ENCODE measurements at places on chromosomes 2 and 18. TPM values are rescaled to one million over a fixed set of nuclear protein-coding genes. Genes with fewer than 3 reads are reported as not detected.
A peak's percentile ranks its signal among the peaks of the same experiment; 100 is the strongest.

LTBP1 gene
- 23.8 TPM for total RNA-seq

CCDC85A gene
- total RNA-seq: not detected

ZNF514 gene
- 13.3 TPM for total RNA-seq

TUBA3D gene
- total RNA-seq: 0.21 TPM

ABHD1 gene
- 0.50 TPM for total RNA-seq

UGT1A10 gene
- not detected for total RNA-seq

RPRM gene
- 16.2 TPM for total RNA-seq

RAB27B gene
- total RNA-seq: 0.60 TPM

SERPINB10 gene
- total RNA-seq: not detected

IL1F10 gene
- not detected for total RNA-seq

TANC1 gene
- 7.8 TPM for total RNA-seq

EPB41L5 gene
- 32.3 TPM for total RNA-seq

FAM110C gene
- 13.2 TPM for total RNA-seq

DNA sequence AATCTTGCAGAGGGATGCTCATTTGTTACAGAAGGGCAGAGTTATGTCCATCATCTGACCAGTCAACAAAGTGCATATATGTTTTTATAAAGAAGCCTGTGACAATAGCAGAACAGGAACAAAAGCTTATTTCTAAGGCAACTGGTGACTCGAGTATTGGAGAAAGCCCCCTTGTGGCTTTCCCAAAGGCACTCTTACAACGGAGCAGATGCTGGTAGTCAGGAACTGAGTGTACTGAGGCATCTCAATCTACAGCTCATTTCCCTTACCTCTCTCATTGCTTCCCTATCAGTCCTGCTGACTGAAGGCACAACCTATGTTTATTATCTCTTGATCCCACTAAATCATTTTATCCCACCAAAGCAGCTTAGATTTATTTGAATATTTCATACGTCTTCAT lies 557.1 kb upstream of the CHAC2 start:
- DNase-seq: no peak

DNA sequence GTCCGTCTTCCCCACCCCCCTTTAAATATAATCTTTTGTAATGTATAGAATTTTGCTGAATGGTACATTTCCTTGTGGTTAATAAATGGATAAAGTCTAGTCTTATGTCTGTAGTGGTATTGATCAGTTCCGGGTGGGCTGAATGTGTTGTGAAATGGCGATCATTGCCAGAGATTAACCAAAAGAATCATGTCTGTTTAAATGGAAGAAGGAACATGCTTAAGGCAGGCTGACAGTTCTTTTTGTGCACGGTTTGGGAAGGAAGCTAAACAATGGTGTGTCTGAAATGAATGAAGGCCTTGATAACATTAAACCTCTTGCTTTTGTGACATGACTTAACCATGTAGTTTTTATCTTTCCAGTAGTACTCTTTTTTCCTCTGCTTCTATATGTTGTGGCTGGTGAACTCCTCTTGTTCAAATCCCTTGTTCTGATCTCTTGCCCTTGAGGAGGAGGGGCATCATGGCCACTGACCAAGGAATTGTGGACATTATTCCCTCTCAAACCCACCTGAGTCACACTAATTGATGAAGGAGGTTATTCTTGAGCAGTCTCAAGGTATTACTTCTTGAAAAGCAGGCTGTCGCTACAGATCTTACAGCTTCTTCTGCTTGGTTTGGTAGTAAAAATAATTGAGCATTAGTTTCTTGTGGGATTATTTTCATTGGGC lies 1.7 kb downstream of the ACVR2A start:
- DNase-seq: no peak

GRCh38 chr18:58186258-58186948 lies 142.4 kb downstream of the NEDD4L start:
- DNase-seq: peak; percentile 37

DNA sequence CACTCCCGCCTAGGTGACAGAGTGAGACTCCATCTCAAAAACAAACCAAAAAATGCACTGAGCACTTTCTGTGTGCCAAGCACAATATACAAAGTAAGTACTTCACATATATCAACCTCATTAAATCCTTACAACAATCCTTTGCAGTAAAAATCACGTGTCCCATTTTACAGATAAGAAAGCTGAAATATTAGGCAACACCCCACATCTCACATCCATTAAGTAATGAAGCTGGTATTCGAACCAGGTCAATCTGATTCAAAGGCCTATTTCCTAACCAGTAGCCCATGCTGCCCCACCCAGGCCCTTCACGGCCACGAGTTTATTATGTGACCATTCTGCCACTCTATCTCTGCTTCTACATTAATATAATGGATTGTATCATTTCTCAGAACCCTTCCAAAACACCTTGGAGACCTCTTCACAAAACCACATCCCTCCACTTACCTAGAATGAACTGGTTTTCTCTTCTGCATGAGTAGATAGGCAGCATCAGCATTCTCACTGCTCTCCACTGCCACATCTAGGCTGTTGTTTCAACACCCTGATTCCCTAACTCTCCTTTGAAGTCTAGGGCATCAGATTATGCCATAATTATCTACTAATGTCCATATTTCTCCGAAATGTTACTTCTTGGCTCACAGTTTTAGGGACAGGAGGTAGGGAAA lies 3.1 kb upstream of the EXOC6B start:
- no peak for DNase-seq

GRCh38 chr2:206846981-206847834 lies 81.8 kb downstream of the FASTKD2 start:
- no peak for DNase-seq

DNA sequence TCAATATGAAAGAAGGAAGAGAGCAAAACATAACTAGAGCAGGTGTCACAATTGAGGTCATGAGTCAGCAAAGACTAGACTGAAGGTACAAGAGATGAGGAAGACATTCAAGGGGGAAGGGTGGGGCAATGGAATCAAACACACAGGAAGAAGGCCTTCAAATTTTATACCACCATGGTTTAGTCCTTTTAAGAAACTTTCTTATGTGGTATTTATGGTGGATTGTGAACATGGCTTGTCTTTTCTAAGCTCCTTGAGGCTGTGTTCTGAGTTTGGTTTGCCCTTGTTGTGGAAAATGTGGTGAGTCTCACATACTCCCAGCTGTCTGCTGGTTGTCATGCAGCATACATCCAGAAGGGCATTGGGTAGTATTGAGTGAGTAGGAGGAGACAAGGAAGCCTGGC lies 62.1 kb downstream of the NABP1 start:
- no peak for DNase-seq

- DNase-seq: no peak
Observed at GRCh38 chr2:238102865-238103264, 2.7 kb downstream of the ESPNL start.

DNA sequence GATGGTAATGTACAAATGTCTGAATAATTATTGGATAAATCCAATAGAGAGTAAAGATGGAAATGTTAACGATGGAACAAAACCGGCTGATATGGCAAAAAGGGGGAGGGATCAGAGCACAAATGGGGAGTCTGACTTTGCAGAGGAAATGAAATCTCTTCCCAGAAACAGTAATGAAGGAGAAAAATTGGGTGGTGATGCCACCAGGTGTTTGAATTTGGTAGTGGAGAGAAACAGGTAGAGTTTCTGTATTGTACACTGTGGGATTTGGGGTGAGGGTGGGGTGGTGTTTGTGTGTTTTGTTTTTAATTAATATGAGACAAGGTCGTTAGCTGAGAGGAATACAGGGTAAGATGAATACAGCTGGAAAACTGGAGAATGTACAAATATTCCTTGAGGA lies 20.4 kb upstream of the XDH start:
- DNase-seq: no peak

DNA sequence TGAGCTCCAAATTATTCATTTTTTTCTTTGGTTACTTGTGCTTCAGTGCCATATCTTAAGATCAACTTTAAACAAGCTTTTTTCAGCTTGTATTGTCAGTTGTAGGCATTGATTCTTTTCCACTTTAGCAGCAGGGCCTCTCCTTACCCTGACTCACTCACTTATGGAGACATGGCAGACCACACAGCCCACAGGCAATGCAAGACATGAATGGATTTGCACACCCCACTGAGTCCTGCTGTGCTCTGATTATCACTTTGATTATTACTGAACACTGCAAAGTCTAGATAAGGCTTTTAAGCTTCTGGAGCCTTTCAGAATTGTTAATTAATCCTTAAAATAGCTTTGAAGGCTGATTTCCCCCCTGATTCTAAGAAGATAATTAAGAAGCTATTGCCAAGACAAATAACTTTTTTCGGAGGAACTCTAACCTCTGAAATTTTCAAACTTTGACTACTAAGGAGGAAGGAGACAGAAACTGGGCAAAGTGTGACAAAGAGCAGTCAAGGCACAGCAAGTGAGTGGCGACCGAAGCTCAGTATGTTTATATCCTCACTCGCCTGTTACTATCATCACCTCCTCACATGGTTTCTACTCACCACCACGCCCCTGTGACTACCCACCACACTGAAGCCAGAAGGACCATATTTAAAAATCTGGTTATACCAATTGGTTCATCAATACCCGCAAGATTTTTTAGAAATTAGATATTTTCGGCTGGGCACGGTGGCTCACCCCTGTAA lies 43.3 kb downstream of the CACNB4 start:
- no peak for DNase-seq

DNA sequence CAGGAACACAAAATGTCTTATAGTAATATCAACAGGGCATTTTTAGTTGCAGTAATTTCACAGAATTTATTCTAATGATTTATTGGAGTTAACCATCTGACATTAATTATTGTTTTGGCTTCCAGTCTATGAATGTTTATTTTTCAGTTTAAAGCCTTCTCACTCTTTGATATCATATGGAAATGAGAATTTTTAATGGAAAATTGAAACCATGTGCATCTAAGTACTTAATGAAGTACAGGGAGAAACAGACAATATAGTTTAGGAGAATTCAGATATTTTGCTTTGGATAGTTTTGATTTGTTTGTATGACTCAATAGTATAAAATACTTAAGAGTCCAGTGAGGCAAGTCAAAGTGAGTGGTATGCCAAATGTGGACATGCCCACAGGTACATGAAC lies 126.1 kb downstream of the OLA1 start:
- DNase-seq: no peak

GRCh38 chr2:217798743-217799562 lies 203.8 kb downstream of the TNS1 start:
- peak; percentile 26 for DNase-seq

DNA sequence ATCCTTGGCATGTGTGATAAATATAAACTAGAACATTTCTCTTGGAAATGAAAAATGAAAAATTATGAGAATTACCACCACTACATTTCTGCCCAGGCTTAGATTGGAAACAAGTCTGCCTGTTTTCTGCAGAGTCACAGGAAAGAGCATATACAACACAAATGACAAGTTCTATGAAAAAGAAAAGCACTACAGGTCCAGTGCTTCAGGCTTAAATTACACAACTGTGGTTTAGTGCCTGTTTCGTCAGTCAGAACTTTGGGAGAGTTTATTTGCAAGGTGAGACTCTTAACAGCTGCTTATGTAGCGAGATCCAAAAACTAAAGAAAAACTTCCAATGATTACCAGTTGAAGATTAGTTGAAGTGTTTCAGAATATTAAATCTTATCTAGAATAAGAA lies 68.9 kb downstream of the RTN4 start:
- DNase-seq: no peak

DNA sequence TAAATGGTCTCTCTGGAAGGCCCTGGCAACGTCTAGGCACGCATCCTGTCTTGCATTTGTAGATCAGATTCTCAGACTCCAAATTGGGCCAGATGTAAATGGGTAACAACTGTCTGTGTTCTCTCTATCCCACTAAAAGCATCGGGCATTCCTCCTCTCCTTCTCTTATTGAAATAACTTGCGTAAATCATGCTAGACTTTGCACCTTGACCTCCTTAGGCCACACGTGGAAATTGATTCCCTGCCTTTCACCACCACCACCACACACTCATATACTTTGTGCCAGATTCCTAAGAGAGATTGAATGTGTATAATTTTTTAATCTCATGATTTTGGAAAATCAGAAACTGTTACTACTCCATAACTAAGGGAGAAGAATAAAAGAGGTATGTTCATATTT lies 21.3 kb downstream of the MAPRE3 start:
- DNase-seq: no peak

- no peak for DNase-seq
Observed at GRCh38 chr18:22267225-22267624, 97.8 kb downstream of the GATA6 start.

- no peak for DNase-seq
Observed at GRCh38 chr18:61322265-61322873, 10.9 kb upstream of the CDH20 start.

DNA sequence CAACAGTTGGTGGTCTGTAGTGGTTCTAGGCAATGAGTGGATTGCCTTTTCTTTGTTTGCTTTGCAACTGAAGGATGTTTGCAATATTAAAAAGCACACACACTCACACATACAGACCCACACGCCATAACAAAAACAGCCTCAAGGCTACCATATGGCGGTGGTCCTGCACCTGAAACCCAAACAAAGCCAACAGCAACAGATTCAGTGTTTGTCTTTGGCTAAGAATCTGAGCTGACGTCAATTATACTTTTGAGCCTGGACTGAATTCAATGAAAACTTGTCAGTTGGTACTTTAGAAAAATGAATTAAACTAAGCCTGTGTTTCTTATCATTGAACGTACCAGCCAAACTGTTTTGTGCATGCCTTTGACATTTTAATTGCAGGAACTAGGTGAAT lies 65.0 kb upstream of the NYAP2 start:
- no peak for DNase-seq

DNA sequence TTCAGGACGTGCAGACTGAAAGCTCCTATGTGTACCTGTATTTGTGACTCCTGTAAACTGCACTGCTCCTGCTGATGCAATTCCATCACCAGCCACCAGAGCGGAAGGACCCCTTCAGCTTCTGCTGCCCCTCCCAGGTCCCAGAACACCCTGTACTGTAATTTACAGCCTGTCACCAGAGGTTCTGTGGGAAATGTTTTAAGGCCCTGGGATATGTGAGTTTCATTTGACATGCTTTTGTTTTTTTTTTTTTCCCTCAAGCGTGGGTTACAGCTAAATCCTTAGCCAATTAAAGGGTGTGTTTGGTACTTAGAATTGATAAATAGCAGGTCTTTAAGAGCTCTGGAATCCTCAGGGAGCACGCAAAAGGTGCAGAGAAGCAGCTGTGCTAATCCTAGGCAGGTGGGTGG lies 79.4 kb downstream of the KCTD1 start:
- no peak for DNase-seq

GRCh38 chr2:136049991-136050920 lies 64.8 kb upstream of the DARS1 start:
- DNase-seq: no peak
